ENCODE measurements at places on chromosomes 12 and 14.

DNA sequence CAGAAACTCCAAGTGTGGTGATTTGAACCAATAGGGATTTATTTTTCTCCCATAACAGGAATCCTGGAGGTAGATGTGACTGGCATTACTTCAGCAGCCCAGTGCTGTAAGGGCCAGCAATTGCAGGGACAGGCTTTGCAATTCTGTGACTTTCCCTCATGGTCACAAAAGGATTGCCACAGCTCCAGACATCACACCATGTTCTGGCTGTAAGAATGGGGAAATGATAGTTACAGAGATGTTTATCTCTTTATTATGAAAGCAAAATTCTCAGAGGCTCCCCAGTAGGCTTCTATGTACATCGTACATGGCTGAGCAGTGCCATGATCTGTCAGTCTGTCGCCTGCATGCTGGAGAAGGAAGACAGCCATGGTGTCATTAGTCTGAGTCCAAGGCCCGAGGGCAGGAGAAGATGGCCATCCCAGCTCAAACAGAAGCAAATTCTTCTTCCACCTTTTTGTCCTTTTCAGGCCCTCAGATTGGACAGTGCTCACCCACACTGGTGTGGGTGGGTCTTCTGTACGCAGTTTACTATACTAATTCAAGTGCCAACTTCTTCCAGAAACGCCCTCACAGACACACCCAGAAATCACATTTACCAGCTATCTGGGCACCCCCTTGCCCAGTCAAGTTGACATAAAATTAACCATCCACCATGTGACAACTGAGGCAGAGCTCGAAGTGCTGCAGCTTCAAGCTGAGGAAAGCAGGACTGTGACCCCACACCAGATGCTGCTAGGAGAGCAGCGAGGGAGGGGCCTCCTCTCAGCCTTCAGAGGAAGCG is 17.2 kb downstream of the ZBTB42 start:
- no peak for DNase-seq

GRCh38 chr14:56122301-56122700 is 4.1 kb downstream of the PELI2 start:
- no peak for DNase-seq

DNA sequence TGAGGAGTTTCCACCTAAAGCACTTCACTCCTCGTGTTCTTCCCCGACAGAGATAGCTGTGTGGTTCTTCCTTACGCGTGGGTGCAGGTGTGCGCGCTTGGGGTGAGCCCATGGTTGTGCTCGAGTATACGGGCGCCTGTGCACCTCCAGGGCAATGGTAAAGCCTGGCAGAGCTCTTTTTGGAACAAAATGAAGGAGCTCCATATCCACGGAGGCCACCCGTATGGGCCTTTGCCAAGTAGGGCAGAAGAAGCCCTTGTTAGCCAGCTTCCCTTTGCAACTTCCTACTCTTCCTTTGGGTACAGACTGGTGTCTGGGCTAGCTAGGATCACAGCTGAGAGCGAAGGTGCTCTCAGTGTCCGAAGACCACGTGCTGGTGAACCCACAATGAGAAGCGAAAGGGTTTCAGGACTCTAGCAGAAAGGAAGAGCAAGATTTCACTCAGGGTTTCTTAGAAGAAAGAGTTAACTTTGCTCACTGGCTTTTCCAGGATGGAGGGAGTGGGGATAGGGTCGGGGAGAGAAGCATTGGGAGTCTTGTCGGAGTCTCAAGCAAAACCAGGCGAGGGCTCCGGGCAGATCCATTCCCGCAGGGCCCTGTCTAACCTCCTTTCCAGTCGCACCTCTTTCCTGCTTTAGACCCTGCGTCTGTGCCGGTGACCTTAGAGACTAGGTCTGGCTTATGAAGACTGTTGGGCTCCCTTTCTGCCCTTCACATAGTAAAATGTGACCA is 960 bp upstream of the LRFN5 start:
- DNase-seq, result no peak

GRCh38 chr14:94173471-94173884 is 644 bp upstream of the PPP4R4 start:
- no peak for DNase-seq

DNA sequence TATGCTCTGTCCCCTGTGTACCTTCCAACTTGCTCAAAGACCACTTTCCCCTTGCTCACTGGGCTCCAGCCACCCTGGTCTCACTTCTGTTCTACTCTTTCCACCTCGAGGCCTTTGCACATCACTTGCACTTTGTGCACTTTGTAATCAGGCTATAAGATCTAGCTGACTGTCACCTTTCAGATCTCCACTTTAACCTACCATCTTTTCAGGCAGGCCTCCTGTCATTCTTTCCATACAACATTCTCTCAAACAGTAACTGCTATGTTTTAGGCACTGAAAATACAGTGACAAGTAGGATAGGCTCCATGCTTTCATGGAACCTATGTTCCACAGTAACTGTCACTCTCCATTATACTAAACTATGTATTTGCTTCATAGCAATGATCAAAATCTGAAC is 14.0 kb downstream of the CPM start:
- DNase-seq, result no peak

- DNase-seq, result no peak
These were observed 6.6 kb downstream of the TSPAN19 start for GRCh38 chr12:85029456-85029855.

- no peak for DNase-seq
These were observed 71.1 kb downstream of the PTCSC3 start for GRCh38 chr14:36105401-36105800.

DNA sequence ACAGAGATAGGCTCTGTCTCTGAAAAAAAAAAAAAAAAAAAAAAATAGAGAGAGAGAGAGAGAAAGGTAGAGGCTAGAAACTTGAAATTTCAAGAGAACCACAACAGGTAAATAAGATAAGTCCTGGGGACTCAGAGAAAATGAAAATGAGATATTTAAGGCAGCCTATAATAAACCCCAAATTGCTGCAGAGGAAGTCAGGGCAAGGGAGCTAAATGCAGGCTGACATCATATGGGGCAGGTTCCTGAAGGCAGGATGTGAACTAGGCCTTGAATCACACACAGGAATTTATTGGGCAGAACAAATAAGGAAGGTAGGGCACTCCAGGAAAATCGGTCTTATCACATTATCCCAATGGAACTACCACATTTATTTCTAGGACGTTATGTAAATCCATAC is 54.9 kb upstream of the NUDT4 start:
- DNase-seq, result no peak

GRCh38 chr14:65348137-65348536 is 64.4 kb upstream of the FUT8 start:
- DNase-seq, result no peak

DNA sequence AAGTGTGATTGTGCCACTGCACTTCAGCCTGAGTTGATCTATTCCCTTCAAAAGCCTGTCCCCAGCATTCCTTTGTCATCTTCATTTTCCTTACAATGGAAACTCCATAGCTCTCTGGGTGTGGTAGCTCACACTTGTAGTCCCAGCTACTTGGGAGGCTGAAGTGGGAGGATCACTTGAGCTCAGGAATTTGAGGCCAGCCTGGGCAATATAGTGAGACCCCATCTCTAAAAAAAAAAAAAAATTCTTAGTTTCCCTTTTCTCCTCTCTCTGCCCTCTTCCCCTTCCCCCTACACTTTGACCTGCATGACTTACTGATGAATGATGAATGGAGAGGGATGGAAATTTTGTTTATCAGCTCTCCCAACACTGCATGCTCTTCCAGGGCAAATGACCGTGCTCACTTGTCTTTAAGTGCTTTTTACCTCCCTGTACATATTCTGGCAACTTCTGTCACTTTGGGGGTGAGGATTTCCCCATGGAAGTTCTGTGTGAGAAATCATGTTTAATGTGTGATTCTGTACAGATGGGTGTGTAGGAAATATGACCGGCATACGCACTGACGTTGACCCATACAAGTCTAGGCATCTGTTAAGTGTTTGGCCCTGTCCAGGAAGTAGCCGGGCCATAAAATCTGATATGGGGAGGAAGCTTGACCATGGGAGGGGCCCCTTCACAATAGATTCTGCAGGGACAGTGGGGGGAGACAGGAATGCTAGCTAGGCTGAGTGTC is 65.4 kb downstream of the ZFP36L1 start:
- DNase-seq, result no peak

GRCh38 chr14:99636487-99636886 is 8.4 kb upstream of the HHIPL1 start:
- DNase-seq, result no peak

DNA sequence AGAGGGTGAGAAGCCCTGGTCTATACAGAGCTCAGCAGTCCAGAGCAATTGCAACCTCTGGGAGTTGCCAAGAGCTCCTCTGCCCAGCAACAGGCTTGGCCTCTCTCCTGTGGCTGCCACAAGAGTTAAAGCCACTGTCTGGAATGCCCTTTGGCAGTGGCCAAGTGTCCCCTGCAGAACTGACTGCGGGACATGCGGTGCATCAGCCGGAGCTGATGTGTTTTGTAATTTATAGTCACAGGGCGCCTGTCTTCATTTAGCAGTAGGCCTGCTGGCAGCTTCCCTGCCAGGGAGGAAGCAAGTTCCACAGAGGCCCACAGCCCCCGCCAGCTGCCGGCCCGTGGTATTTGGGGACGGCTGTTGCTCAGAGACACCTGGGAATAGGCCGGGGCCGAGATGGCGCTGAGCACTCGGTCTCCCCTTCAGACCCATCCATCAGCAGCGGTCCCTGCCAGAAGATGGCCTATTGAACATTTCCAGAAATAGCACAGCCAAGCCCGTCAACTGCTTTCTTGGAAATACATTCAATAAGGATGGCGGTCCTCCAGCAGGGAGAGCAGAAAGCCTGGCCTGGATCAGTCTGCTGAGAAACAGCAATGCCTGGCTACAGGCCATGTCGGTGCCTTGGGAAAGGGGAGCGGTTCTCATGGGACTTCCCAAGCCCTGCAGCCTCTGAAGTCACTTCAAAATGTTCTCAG is 217.4 kb downstream of the CRADD start:
- DNase-seq, result no peak

DNA sequence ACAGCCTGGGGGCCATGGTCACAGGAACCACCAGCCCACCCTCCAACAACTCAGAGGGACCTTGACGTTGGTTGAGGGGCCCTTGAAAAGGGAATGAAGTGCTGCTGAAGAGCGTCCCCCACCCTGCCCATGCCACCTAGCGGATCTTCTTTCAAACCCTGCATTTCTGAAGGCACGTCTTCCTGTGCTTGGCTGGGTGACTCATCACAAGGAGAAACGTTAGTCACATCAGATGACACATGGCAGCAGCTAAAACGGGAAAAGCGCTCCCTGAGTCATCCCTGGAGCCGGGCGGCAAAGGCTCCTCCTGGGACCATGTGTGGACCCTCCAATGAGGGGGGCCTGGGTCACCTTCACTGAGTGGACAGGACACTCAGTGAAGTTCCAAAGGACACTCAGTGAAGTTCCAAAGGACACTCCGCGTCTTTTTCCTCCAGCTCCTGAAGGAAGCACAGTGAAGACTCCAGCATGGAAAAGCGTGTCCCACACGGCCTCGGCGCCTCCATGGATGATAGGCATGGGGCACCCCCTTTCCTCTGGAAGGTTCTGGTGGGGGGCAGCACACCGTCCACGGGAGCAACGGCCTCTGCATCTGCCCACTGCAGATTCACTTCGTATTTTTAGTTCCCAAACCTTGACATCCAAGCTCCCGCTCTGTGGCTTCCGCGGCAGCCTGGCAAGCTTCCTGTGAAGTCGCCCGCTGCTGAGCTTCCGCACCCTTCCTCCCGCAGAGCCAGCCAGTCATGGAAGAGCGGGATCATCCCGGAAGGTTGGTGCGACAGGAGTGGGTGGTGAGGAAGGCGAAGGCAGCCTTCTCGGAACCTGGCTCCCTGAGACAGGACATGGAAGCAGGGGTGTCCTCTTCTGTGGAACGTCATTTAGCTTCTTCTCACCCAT is 383.4 kb downstream of the VRK1 start:
- no peak for DNase-seq

GRCh38 chr12:109573914-109574244 is 285 bp downstream of the MVK start:
- DNase-seq, result no peak

- DNase-seq, result no peak
These were observed 69.3 kb downstream of the EID3 start for GRCh38 chr12:104372721-104373335.

- DNase-seq, result no peak
These were observed 162.8 kb upstream of the TBX3 start for GRCh38 chr12:114846771-114847170.

Data from NCI-H1048 (cell line).